ENCODE measurements at places on chromosomes 3 and 15. TPM values are rescaled to one million over a fixed set of nuclear protein-coding genes. Genes with fewer than 3 reads are reported as not detected.

The IGSF11 gene
- not detected for total RNA-seq

The LDHAL6B gene
- total RNA-seq, result not detected

DNA sequence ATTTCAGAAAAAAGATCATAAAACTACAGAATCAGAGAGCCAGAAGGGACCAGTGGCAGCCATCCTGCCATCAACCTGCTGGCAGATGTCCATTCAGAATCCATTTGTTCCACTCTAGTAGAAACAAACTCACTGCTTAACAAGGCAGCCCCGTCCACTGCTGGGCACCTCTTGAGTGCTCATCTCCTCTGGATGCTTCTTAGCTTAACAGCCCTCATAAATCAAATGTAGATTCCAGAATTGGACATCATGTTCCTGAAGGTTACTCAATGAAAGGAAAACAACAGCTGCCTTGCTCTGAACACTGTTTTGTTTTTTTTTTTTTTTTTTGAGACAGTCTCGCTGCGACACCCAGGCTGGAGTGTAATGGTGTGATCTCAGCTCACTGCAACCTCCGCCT lies 37.3 kb downstream of the ABCC5 start:
- no peak for DNase-seq

DNA sequence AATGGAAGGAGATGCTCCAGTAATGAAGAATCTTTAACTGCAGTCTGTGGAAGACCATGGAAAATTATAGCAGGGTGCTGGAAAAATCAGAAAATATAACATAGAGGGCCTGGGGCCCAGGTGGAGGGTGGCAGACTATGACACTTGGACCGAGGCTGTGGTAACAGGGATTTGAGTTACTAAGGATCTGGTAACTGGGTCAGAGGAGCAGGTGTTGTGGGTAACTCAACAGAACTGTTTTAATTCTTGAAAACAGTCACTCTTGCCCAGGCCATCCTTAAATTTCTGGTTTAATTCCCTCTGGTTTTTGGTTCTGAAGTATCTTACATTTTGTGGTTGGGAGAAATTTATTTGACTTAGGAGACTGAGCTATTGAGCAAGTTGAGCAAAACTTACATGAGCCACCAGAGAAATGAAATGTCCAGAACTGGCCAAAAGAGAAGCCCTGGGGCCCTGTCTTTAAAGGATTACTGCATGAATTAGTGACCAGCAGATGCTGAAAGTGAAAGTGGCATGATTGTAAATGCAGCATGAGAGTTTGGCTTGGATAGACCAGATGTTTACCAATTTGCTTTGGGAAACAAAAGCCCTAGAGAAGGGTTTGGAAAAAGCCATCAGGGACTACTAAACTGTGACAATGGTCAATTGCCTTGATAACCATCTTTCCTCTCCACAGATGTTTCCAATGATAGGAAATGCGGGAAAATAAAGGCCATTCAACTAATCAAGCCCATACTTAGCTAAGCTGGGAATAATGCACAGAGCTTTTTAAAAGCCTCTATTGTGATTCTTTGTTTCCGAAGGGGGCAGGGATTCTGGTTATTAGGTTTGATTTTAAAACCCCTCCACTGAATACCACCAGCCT lies 374.9 kb upstream of the TGFBR2 start:
- peak; percentile 33 for DNase-seq

All from A172 (cell line).